ENCODE measurements at places on chromosomes 5 and 9.

DNA sequence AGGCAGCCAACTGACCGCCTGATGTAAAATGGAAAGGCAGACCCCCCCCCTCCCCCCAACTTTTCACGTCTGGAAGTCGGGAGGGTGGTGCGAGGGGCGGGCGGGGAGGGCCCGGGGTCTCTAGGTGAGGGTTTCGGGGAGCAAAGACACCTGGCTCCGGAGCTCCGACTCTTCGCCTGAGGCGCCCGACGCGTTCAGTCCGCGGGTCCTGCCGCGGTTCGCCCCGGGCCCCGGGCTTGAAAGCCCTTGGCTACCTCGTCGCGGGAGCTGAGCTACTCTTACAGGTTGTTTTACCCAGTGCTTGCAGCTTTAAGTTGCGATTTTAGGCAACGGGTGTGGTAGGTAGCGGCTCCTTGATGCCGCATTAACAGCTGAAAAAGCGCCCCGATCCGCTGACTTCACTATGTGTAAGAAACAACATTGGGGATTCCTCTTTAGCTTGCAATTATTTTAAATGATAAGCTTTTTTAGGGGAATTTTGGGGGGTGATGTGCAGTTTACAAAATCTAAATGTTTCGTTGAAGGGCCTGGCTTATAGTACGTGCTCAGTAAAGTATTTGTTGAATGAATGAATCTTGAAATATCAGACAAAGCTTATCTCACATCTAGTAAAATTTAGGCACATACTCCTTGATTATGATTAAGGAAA, 722 bp downstream of the CDC42SE2 start:
- no peak for DNase-seq

GRCh38 chr9:100101608-100102007, 2.6 kb downstream of the INVS start:
- DNase-seq, result no peak

GRCh38 chr5:61151893-61152292, 10.4 kb downstream of the SMIM15 start:
- no peak for DNase-seq

- DNase-seq, result no peak
Measured at GRCh38 chr5:170635706-170636105, 131.9 kb downstream of the KCNIP1 start.

GRCh38 chr9:129170229-129170628, 7.8 kb downstream of the IER5L start:
- no peak for DNase-seq

DNA sequence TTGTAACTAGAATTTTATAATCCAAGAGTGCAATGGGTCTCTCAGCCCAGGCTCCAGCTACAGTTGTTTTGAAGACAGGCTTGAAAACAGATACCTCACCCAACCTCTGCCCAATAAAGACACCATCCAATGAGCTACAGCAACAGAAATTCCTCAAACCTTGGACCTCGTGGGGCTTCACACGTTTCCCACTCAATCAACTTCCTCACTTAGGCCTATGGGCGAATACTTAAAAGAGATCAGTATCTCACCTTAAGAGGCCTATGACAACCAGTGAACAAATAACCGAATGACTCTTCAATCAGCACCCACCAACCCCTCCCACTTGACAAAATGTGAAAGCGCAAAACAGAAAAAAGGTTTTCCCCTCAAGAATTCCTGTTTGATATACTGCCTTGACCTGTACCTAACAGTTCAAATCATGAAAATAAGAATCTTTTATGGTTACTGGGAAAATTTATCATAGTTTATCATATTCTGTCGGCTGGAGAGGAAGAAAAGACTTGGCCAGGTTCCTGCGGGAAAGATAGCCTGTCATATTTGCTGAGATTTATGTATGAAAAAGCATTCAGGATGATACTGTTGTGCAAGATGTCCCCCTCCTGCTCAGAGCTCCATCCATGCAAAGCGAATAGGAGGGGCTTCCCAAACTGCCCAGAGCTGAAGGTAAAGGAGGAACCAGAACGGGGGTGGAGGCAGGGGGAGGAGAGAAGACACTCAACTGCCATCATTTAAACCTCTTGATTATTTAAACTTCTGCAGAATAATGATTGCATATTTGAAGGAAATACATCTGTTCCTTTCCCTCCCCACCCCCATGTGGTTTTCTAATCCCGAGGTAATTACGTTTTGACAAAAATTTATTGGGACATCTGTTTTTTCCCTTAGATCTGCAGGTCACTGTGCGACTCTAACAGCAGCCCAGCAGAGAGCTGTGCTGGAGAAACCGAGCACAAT, 256.3 kb downstream of the NFIB start:
- no peak for DNase-seq

- DNase-seq, result no peak
Measured at GRCh38 chr5:11047030-11047429, 286.0 kb upstream of the DAP start.

- no peak for DNase-seq
Measured at GRCh38 chr5:95152535-95152934, 132.4 kb downstream of the MCTP1 start.

- no peak for DNase-seq
Measured at GRCh38 chr9:123615381-123615780, 259.4 kb downstream of the CRB2 start.

DNA sequence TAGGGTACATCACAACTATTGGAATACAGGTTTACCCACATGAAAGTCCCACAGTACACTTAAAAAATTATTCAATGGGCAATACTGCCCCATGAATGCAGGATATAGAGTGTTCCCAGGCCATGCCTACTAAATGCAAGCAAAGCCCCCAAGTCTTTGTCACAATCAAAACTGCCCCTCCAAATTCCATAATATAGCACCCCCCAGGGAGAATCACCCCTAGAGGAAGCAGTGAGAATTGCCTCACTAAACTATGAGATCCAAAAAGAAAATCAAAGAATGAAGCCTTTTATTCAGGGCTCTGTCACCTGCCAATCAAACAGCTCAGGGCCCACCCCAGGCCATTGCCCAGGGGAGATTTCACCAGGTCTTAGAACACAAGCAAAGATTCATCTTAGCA, 90.8 kb downstream of the ATPSCKMT start:
- no peak for DNase-seq

GRCh38 chr5:79697222-79698170, 7.9 kb downstream of the CMYA5 start:
- DNase-seq, result no peak

GRCh38 chr5:160173-160510, 31.2 kb upstream of the LRRC14B start:
- DNase-seq, result no peak

DNA sequence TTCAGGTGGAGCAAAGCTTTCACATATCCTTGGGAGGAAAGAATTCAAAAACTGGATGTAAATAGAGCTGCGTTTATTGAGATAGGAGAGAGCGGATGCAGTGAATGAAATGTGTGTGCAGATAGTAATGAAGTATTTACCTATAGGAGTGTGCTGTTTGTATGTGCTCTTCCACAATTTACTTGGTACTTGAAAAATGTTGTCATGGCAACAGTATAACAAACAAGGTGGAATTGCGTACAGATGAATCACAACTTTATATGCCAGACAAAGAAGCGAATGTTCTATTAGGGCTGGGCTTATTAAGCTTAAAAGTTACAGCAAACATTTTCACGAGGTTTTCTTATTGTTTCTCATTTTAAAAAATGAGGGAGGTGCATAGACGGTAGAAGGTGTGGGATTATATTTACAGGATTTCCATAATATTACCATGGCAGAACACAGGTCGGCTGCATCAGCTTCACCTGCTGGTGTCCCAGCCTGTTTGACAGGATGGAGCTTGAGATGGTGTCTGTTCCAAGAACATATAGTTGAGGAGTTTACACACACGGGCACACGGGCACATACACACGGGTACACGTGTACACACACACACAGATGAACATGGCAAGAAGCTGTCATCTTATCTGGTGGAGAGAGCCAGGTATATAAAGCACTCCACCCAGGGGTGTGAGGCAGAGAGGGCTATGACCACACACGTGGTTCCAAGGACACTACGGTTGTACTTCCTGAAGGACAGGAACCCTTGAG, 155.7 kb downstream of the RMI1 start:
- no peak for DNase-seq

DNA sequence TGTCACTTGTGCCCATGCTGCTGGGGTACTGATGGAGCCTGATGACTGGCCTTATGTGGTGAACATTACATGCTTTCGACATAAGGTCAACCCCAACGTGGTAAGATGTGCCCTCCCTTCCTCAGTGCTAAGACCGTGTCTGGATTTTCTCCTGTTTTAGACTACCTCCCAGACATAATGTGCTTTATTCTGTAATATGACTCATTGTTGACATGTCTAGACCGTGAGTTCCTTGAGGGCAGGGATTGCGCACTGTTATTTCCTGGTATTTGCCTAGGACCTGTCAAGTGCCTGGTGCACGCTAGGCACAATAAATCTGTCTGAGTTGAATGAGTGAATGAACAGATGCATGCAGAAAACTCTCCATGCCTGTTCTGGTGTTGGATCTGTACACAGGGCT, 346.0 kb downstream of the KDM4C start:
- DNase-seq, result no peak

DNA sequence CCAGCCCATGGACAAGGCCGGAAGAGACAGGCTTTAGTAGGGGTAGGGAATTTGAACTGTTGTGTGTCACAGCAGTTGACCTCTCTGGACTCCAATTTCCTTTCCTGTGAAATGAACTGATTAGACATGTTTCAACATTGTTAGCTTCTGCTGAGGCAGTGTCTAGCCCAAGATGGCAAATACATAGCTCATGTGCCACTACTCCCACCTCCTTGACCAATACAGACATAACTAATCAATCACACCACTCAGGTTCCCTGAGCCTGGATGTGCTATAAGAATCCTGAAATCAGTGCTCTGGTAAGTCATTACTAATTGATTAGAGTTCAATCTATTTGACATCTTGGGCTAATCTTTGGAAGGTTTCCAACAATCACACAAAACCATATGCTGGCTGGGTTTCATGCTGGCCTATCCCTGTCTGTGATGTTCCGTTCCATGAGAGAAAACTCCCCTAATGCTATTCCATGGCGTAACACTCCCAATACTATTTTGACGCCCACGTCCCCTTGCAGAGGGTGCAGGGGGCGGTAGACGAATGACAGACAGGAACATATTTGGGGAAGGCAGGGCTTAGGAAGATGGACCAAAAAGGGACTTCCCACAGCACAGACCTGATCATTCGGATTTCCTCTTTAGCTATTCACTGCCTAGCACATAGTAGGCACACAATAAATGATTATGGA, 95.2 kb downstream of the PDE6A start:
- DNase-seq, result no peak

DNA sequence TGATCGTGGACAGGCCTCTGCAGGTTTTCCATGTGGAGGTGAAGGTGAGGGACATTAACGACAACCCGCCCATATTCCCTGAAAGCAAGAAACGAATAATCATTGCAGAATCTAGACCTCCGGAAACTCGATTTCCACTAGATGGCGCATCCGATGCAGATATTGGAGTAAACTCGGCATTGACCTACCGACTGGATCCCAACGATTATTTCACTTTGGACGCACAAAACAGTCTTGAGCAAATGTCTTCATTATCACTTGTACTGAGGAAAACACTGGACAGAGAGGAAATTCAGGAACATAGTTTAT, 621 bp downstream of the PCDHA13 start:
- no peak for DNase-seq

GRCh38 chr5:116440457-116441001, 134.1 kb downstream of the SEMA6A start:
- DNase-seq, result no peak

DNA sequence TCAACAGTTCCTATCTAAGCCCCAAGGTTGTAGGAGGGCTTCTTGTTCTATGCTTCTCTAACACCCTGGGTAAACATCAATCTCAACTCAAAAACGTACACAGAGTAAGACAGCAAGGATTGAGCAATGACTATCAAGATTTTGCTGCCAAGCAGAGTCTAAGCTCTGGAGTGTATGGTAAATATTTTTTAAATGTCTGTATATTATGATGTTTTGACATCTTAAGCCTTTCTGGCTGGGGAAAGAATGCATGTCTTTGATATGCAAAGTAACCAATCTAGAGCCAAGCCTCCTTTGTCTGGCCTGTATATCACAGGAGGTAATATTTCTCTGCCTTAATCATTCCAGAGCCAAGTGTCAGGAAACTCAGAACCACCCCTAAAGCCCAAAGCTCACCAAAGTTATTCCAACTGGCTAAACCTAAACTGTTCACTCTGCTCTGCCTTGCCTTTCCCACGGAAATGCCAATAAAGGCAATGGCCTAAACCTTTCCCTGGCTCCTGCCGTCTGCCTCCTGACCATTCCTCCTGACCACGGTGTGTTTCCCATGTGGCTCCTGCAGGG, 45.2 kb downstream of the YIPF5 start:
- no peak for DNase-seq

- DNase-seq, result no peak
Measured at GRCh38 chr9:136407911-136408310, 2.5 kb downstream of the ENTR1 start.

DNA sequence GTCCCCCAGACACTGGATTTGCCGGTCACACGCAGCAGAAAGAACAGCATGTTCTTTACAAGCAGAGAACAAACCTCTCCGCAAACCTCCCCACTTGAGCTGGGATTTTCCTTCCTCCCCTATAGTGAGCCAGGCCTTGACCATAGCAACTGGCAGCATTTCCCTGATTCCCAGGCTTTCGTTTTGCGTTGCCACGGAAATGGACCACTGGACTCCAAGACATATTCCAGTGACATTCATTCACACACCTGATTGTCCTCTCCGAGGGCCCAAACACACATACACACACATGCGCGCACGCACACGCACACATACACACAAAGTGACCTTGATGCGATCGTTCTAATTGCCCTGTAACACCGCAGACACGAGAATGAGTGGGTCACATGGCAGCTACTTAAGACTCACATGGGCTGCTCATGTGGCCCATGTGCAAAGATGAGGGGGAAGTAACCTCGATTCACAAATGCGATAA, 80.9 kb upstream of the CPEB4 start:
- DNase-seq, result no peak

DNA sequence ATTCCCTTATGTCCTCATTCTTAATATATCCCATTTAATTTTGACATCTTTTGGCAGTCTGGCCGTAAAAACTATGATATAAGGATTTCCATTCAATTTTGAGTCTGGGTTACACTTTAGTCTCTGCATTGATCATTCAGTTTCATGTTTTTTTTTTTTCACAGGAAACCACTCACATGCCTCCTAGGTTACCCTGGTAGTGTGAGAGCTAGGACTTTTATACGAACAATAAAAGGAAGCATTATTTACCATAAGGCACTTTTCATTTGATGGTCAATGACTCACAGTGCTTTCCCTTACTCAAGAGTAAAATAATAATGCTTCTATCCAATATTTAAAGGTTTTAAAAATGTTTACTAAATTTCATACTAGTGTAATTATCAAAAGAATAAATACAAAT, 16.4 kb upstream of the DMAC1 start:
- DNase-seq, result no peak

DNA sequence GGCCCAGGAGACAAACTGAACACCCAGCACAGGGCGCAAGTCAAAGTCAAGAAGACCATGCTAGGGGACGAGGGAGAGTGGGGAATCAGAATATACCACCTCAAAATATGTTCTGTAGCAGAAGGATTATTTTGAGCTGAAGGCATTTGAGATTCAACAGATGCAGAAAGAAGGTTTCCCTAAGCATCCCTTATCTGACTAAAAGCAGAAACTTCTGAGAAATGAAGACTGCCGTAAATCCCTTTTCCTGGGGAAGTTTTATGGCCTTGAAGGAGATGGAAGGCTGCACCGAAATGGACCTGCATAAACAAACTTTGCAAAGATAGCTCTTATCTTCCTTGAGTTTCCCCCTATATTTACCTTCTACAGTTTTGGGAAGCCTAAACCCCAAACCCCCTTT, 72.8 kb downstream of the PTTG1 start:
- DNase-seq, result no peak

GRCh38 chr5:125244531-125244930, 498.1 kb upstream of the ZNF608 start:
- DNase-seq, result no peak

- DNase-seq, result no peak
Measured at GRCh38 chr9:24036459-24036858, 210.4 kb upstream of the ELAVL2 start.

Measured in stimulated activated CD8-positive, alpha-beta memory T cell treated with anti-CD3 and anti-CD28 coated beads, Interleukin-15, amount 100 ng/mL, for 4 hours (primary cell).